Activated T-cell treated with anti-CD3 and anti-CD28 coated beads, Interleukin-2, amount 50 U/mL, for 72 hours (primary cell): ENCODE measurements at places on chromosomes 2 and 18. TPM values are rescaled to one million over a fixed set of nuclear protein-coding genes. Genes with fewer than 3 reads are reported as not detected.
A peak's percentile ranks its signal among the peaks of the same experiment; 100 is the strongest.

The MROH2A gene
- total RNA-seq, result not detected

The TTLL4 gene
- total RNA-seq, result 34.4 TPM

The CFAP65 gene
- total RNA-seq, result not detected

The RPIA gene
- total RNA-seq, result 32.3 TPM

The ST3GAL5 gene
- 11.3 TPM for total RNA-seq

The SGO2 gene
- total RNA-seq, result 36.5 TPM

The CFAP53 gene
- 0.97 TPM for total RNA-seq

The SLC5A7 gene
- total RNA-seq, result not detected

The DPP4 gene
- 52.9 TPM for total RNA-seq

- DNase-seq, result no peak
These were observed 18.6 kb downstream of the DDX18 start for GRCh38 chr2:117832905-117833613.

GRCh38 chr2:64404002-64404731 lies 49.8 kb upstream of the LGALSL start:
- DNase-seq, result no peak

GRCh38 chr2:86671337-86671981 lies 47.8 kb upstream of the RNF103 start:
- no peak for DNase-seq

GRCh38 chr2:96737831-96738230 lies 2.0 kb downstream of the LMAN2L start:
- no peak for DNase-seq

- DNase-seq, result no peak
These were observed 5.0 kb downstream of the INO80D start for GRCh38 chr2:206080927-206081326.

GRCh38 chr2:217414429-217414828 lies 554.6 kb upstream of the TNP1 start:
- DNase-seq, result no peak

- DNase-seq, result no peak
These were observed 93.9 kb downstream of the INHBB start for GRCh38 chr2:120439637-120440384.

GRCh38 chr2:169664600-169664977 lies 29.6 kb downstream of the CFAP210 start:
- DNase-seq, result no peak

- no peak for DNase-seq
These were observed 1556.6 kb downstream of the DPP10 start for GRCh38 chr2:115999039-115999438.

- peak; percentile 83 for DNase-seq
These were observed 635 bp upstream of the ADRA2B start for GRCh38 chr2:96116879-96117533.

- DNase-seq, result no peak
These were observed 127.1 kb upstream of the SLC35G4 start for GRCh38 chr18:11482271-11482670.

- DNase-seq, result peak; percentile 35
These were observed 32.8 kb upstream of the DNAH7 start for GRCh38 chr2:196101325-196101991.

DNA sequence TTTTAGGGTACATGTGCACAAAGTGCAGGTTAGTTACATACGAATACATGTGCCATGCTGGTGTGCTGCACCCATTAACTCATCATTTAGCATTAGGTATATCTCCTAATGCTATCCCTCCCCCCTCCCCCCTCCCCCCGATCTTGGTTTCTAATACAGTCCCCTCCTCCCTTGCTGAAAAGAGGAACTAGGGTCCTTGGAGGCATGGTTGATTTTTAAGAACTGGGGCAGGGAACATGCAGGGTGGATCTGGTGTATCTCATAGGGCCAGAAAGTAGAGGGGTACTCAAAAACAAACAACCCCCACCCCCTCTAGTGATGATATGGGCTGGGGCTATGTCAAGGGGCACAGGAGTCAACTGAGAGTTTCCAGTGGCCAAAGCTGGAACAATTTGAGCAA lies 153.4 kb downstream of the UBR3 start:
- no peak for DNase-seq

- DNase-seq, result peak; percentile 44
These were observed 800 bp downstream of the IL1RL2 start for GRCh38 chr2:102187496-102188150.

DNA sequence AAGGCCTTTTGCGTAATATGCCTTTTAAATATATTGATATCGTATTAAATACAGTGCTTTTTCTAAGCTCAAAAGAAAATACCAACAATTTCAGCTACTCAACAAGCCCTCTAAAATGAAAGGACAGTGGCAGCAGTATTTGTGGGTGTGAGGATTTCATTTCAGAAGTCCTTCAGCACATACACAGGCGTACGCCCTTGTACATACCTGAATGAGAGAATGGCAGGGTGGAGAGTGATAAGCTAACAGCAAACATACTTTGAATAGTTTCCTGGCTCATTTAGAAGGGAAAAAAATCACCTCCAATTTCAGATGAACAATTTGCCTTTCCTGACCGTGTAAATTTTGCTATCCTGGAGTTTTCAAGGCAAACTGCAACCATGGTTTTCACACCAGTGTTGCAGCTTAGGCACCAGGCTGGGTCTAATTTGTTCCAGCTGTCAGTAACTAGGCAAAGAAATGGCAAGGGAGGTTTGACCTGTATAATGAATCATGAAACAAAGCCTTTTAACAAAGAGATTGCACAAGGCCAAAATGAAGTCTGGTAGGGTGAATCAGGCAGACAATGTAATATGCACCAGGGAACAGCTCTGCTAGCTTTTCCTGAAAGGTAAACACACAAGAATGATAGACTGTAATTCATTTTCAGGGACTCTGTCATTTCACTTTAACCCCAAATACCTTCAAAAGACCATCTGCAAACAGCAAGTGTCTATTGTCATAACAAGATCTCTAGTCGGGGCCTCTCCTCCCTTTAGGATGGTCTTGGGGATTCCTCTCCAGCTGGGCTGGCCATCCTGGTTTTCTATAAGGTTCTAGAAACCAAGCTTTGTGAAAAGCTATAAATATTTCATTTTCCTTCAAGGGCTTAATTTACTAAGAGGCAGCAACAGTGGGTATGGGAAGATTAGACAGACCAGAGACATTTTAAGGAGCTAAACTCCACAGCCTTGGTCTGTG lies 11.5 kb downstream of the ANKRD29 start:
- DNase-seq, result no peak

- no peak for DNase-seq
These were observed 50.9 kb downstream of the ADI1 start for GRCh38 chr2:3468296-3468988.

- DNase-seq, result no peak
These were observed 261.2 kb downstream of the BCL11A start for GRCh38 chr2:60292242-60292641.

- DNase-seq, result no peak
These were observed 4.6 kb downstream of the RND3 start for GRCh38 chr2:150482667-150483400.

DNA sequence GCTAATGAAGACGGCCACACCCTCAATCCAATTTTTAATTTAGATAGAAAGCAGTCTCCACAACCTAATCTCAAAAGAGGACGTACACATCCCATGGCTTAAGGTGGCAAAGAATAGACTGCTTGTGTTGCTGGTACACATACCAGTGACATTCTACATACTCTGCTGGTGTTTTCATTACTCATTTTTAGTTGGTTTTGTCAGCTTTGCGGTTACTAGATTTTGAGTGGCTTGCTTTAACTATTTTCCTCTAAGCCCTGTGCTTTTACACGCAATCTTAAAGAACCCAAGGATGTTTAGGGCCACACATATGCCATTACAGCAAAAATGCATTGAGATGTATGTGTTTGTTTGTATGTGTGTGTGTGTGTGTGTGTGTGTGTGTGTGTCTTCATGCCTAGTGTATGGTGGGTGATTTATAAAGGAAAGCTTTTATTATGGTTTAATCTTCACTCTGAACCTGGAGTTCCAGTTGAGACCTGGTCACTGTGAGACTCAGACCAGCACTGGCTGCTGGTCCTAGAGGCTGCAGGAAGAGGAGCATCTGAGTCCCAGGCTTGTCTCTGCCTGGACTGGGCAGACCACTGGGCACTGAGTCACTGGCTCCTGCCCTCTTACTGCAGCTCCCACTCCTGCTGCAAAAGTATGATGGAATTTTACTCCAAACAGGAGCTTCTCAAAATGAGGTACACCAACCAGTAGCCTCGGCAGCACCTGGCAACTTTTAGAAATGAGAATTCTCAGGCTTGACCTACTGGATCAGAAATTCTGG lies 415.9 kb downstream of the NBAS start:
- no peak for DNase-seq

GRCh38 chr2:48474574-48475298 lies 55.2 kb upstream of the STON1 start:
- DNase-seq, result no peak

DNA sequence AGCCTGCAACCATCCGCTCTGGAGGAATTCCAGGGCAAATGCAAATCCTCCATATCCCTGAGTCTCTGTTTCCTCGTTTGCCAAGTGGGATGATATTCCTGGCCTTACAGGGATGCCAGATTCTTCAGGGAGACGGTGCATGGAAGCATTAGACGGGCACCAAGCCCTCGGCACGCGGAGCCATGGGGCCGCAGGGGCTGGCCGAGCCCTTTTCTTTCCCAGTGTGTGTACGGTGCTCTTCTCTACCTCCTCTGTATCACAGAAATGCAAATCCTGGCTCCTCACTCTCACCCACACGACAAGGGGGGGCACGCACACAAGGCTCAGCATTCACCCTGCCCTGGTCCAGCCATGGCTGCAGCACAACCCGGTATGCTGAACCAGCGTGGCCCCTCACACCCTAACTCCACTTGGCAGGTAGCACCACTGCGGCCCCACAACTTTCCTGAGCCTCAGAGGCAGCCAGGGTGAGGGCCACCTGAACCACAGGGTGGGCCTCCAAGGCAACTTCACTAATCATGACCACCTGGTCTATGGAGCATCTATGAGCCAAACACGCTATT lies 64.1 kb upstream of the SALL3 start:
- DNase-seq, result no peak

DNA sequence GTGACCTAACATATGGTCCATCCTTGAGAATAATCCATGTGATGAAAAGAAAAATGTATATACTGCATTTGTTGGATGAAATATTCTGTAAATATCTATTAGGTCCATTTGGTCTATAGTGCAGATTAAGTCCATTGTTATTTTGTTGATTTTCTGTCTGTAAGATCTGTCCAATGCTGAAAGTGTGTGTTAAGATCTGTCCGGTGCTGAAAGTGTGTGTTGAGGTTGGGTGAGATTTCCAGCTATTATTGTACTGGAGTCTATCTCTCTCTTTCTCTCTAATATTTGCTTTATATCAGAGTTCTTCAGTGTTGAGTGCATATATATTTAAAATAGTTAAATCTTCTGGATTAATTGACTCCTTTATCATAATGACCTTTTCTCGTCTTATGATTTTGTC lies 828.8 kb upstream of the CRIM1 start:
- DNase-seq, result no peak

GRCh38 chr2:217914078-217914477 lies 88.7 kb downstream of the TNS1 start:
- DNase-seq, result no peak

DNA sequence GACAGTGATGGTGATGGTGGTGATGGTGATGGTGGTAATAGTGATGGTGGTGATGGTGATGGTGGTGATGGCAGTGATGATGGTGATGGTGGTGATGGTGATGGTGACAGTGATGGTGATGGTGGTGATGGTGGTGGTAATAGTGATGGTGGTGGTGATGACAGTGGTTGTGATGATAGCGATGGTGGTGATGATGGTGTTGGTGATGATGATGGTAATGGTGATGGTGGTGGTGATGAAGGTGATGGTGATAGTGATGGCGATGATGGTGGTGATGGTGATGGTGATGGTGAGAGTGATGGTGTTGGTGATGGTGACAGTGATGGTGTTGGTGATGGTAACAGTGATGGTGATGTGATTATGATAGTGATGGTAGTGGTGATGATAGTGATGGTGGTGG lies 94.3 kb downstream of the ASB1 start:
- no peak for DNase-seq

DNA sequence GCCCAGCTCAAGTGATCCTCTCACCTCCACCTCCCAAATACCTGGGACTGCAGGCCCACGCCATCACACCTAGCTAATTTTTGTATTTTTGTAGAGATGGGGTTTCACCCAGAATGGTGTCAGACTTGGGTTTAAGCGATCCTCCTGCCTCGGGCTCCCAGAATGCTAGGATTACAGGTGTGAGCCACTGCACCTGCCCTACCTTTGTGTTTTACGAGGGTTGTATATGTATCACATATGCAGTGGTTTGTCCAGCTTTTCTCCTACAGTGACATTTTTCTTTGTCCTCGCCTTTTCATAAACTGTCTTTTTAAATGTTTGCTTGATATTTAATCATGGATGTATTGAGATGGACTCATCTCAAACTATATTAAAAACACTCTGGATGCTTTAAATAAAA lies 38.5 kb downstream of the AGAP1 start:
- no peak for DNase-seq

DNA sequence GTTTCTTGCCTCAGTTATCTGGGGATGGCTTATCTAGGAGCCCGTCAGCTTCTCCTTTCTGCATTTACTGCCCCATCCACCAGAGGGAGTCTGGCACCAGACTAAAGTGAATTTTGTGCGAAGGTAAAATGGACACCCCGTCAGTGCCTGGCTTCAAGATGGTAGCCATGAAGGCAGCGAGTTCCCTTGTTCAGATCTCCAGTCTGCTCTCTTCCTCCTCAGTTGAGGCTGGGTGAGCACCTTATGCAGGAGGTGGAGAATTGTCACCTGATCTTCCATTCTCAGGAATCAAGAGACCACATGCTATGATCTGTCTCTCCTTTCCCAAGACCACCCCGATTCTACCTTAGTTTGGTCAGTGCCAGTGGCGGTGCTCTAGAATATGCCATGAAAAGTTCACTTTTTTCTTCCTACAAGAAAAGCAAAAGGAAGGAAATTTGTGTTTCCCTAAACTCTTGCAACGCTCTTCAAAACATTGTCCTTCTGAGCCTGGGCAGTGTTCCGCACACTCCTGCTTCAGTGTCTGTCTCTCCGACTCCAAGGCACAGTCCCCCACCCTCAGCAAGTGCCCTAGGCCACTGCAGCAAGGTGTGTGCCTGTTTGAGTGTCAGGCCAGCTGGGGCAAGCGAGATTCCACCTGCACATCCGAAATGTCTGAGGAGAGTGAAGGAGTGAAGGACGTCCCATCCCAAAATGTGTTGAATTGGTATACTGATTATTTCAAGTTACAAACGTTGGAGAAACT lies 168.6 kb downstream of the SS18 start:
- DNase-seq, result peak; percentile 57

GRCh38 chr2:218228366-218229090 lies 11.5 kb downstream of the ARPC2 start:
- DNase-seq, result no peak

DNA sequence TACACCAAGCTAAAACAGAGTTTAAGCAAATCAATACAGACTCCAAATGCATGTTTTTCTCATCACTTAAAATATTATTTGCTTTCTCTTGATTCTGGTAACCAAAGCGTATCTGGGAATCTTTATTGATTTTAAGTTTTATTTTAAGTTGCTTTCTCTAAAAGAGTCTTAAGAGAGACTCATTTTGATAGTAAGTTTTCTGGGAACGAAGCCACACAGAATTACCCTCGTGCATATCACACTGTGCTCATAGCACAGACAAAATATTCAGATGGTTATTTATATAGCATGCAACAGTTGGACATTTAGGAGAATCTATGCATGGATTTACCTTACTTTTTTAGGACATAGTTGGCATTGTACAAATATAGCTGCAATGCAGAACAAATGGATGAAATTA lies 597.5 kb upstream of the NRXN1 start:
- DNase-seq, result no peak
